ENCODE measurements at places on chromosomes 4 and X.

- no peak for DNase-seq
Observed at GRCh38 chr4:137529432-137529831, 2.9 kb downstream of the PCDH18 start.

GRCh38 chr4:16056681-16057385 is 27.0 kb downstream of the PROM1 start:
- no peak for DNase-seq

DNA sequence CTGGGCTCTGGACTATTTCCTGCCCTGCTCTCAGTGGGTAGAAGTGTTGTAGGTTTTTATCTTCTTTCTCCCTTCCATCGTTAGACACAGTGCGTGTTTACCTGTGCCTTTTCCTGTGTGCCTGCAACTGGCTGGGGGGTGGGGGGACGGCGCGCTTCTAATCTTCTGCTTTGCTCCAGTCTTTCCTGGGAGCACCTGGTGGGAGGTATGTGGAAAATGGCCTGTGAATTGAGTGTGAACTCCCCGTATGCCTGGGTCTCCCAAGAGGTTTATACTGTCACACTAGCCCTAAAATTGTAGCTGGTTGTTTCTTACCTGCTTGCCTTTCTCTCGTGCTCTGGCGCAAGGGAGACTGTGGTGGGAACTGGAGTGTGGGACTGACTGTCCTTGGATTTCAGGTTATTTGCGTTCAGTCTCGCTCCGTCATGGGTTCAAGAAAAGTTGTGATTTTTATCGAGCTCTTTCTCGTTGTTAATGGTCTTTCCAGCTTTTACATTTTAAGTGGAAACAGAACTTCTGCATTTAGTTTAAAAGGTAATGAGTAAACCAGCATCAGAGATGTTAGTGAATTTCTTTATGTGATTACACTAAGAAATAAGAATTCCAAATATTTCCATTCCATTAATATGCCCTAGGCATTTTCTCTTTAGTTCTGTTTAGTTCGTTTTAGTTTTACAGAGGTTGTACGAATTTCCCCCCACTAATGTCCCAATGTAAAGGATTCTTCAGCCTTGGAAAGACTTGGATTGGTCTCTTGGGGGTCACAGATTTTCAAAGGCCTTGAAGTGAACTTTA is 15.3 kb downstream of the MRPL1 start:
- DNase-seq: no peak

DNA sequence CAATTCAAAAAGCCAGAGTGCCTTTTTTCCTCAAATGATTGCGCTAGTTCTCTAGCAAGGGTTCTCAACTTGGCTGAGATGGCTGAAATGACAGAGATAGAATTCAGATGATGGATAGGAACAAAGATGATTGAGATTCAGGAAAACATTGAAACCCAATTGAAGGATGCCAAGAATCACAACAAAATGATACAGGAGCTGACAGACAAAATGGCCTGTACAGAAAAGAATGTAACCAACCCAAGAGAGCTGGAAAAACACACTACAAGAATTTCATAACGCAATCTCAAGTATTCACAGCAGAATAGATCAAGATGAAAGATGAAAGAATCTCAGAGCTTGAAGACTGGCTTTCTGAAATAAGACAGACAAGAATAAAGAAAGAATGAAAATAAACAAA is 51.7 kb upstream of the MMAA start:
- DNase-seq: no peak

- DNase-seq: peak; percentile 98
Observed at GRCh38 chr4:48375651-48376304, 34.4 kb downstream of the SLAIN2 start.

Measured in DMS53 (cell line).